Upper lobe of right lung (tissue), 1 donor: ENCODE measurements at places on chromosomes 4 and X. TPM values are rescaled to one million over a fixed set of nuclear protein-coding genes. Genes with fewer than 3 reads are reported as not detected.

DNA sequence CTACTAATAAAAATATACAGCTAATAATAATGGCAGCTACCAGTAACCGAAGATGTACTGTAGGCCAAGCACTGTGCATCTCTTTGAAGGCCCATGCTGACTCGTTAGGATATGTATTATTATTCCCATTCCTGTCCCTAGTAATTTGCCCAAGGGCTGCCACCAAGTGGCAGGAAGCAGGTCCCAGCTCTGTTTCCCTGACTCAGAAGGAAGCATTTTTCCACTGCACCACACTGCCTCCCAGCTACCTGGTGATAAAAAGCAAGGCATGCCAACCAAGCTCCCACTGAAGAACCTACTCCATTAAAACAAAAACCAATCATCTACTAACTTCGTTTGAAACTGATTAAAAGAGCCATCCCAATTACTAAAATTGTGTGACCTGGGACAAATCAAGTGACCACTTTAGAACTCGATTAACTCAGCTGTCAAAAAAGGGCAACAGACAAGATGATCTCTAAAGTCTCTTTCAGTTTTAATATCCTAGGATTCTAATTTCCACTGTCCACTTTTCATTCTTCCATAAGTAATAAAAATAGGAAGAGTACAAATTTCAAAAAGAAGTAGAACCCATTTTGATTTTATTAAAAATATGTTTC is 24.3 kb upstream of the PGM2 start:
- peak; percentile 67 for DNase-seq

DNA sequence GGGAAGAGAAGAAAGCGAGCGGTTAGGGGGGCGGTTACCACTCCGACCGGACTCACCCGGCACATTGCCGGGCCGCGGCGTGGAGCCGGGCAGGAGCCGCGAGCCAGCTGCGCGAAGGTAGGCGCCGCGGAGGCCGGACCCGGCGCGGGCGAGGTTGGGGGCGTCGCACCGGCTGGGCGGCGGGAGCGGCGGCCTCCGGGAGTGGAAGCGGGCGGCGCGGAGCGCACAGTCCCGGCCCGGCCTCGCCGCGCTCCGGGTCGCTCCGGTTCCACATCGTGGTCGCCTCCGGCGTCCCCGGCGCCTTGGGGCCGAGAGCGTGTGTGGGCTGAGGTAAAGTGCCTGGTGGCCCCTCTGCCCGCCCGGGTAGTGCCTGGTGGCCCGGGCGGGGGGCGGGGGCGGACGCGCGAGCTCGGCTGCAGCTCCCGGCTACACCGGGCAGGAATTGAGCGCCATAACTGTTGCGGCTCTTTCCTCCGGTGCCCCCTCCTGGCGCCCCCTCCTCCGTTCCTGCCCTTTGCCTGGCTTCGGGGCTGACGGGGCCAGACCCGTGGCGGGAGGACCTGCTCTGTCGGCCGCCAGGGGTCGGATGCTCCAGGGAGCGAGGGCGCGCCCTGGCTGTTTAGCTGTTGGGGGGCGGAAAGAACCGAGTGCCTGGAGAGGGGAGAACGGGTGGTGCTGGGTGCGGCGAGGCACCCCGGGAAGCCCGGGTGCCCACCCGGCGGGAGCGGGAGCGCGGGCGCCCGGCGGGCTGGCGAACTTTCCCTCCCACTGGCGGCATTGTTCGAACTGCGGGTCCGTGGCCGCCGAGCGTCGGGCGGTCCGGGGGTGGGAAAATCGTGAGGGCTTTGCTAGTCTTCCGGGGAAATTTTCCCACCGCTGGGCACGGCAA is 626 bp downstream of the JADE3 start:
- peak; percentile 79 for DNase-seq

N4BP2 gene
- total RNA-seq: 9.8 TPM

ADAMTS3 gene
- total RNA-seq: 3.6 TPM

DNA sequence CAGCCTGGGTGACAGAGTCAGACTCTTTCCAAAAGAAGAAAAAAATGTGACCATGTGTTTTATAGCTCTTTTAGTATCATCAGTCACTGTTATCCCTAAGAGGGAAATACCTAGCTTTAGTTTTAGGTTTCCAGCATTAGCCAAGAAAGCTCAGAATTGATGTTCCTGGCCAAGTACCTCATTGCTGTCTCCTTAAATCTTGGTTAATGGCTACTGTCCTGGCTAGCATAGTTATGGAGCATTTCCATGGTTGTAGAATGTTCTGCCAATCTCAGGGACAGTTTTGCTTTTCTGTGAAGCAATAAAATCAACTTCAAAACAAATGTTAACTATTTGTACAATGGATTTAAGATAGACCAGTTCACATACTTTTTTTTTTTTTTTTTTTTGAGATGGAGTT is 74.4 kb downstream of the HTT start:
- no peak for DNase-seq

SNCA gene
- total RNA-seq: 12.1 TPM

HMGB3 gene
- total RNA-seq: 19.5 TPM

DNA sequence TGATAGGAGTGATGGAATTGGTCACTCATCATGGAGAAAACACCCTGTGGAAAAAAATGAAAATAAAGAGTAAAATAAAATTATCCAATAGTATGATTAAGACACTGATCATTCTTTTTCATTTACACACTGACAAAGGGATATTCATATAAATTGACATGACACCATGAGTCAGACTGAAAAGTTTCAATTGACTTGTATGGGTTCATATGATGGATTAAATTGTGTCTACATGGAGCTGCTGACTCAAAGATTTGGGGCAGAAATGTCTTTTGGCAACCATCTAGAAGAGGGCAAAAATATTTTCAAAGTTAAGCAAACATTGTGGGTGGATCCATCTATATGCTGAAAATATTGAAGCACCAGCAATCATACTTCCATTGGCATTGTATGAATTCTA is 153.4 kb upstream of the PPP3CA start:
- no peak for DNase-seq

RNF113A gene
- total RNA-seq: 13.6 TPM

DNA sequence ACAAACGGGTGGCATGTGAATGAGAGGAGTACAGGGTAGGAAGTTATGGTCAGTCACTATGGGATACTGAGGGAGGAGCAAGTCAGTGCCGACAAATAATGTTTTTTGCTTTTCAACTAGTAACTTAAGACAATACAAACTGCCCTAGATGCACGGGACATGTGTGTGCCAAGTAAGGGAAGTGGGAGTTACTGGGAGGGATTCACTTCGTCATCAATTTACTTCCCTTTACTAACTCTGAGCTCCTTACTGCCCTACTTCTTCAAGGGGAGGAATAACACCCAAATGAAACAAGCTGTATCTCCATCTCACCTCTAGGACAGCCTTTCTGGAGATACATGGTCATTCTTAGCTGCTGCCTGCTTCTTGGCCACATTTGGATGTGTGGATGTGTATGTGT is 97.7 kb downstream of the DGKK start:
- DNase-seq: no peak

DNA sequence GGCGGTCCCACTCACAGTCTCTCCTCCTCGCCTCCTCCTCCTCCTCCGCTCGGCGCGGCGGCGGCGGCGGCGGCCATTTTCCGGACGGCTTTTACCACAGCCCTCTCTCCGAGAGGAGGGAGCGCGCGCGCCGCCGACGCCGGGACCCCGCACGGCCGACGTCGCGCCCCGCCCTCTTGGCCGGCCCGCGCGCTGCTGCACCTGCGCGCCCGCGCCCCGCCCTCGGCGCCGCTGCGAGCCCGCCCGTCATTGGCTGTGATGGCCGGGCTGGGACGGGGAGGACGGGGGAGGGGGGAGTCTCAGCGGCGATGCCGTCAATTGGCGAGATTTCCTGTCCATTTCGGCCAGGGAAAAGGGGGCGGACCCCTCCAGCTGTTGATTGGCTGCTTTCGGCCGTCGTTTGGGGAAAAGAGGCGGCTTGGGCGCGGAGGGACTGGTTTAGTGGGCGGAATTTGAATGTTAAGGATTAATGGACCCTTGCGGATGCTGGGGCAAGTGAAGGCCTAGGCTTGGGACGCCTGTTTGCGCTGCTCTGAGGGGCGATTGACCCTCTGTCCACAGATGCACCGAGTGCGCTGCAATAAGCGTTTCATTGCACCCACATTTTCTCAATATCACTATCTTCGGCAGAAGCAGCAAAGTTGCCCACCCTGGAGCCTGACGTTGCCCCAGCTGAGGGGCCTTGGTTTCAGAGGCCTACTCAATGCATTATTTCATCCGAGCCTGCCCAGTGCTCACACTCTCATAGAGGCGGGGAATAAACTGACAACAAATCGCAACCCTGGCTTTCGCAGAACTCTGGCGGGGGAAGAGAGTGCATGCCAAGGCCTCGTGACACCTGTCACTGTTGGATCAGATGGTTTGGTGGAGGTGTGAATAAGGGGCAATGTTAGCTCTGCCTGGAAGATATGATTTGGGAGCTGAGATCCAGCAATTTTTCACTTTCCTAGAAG is at the start of gene MECP2:
MECP2 (minus strand) TSS at position 129 of the 953 bp plus-strand sequence.
- peak; percentile 94 for DNase-seq

DNA sequence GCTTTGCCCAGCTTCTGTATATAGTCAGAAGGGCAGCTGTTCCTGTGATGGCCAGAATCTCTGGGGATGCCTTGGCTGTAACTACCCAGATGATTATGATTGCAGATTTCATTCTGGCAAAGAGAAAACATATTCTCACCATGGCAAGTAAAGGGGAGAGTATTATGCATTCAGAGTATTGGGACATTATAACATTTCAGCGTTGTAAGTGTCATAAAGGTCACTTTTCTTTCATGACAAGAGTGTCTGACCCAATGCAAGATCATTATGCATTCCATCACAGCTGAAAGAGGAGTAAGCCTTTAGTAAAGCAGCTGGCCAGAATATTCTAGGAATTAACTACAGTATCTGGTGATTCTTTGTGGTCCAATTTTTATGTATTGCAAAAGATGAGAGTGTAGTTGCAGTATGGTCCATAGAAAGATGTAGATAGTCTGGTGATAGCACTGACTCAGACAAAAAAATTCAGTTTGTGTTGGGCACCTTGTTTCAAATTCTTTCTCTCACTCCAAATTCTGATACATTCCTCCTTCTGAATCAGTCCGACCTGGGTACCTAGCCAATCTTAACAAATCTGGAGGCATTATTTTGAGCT is 2366.3 kb downstream of the PCDH7 start:
- DNase-seq: no peak

DNA sequence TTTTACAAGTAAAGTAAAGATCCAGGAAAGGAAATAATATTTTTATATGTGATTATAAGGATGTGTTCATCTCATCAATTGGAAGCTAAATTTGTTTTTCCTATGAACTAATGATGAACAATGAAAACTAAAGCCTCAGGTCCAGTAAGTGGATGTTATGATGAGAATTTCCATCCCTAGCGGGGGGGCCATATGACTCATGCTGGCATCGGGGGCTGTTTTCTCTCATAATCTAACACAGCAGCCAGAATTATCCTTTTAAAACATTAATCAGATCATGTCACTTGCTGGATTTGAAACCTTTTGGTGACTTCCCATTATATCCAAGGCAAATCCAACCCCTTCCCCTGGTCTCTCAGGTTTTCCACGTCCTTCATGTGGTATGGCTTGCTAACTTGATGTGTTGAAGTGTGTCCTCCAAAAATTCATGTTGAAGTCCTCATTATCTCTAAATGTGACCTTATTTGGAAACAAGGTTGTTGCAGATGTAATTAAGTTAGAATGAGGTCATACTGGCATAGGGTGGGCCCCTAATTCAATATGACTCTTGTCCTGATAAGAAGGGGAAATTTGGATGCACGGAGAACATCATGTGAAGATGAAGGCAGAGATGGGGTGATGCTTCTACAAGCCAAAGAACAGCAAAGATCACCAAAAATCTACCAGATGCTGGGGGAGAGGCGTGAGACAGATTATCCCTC is 96.8 kb downstream of the AKAP4 start:
- DNase-seq: no peak

GRCh38 chrX:47380268-47380667 is 9.9 kb downstream of the ZNF157 start:
- DNase-seq: no peak

STK32B gene
- total RNA-seq: 2.8 TPM

- no peak for DNase-seq
Measured at GRCh38 chrX:29691044-29691443, 524.3 kb upstream of the MAGEB2 start.

DGKK gene
- total RNA-seq: 0.09 TPM

SYTL4 gene
- total RNA-seq: 16.4 TPM

TFDP3 gene
- not detected for total RNA-seq
